ENCODE measurements at places on chromosomes 4 and X.
A peak's percentile ranks its signal among the peaks of the same experiment; 100 is the strongest.

DNA sequence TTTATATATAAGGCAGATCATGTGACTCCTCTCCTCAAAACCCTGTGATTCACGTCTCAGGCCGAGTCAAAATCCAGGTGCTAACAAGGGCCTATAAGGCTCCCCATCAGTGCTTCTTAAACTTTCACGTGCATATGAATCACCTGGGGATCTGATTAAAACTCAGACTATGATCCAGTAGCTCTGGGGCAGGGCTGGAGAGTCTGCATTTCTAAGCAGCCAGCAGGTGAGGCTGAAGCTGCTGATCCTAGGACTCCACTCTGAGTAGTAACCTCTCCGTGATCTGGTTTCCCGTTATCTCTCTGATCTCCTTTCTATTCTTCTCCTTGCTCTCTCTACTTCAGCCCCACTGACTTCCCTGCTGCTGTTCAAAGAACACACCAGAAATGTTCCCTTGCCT lies 252.4 kb upstream of the RPS6KA3 start:
- DNase-seq: peak; percentile 39

DNA sequence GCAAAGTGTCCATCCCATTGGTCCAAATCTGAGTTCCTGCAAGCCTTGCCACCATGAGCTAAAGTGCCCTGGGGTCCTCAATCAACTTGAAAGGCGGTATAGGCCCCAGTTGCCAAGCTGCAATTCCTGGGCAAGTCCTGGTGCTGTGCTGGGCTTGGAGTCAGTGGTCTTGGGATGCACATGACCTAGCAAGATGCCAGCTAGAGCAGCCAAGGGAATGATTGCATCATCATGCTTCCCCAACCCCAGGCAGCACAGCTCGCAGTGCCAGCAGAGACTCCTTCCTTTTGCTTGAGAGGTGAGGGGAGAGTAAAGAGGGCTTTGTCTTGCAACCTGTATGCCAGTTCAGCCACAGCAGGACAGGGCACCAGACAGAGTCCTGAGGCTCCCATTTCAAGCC lies 50.5 kb downstream of the KCNIP4 start:
- DNase-seq: no peak

DNA sequence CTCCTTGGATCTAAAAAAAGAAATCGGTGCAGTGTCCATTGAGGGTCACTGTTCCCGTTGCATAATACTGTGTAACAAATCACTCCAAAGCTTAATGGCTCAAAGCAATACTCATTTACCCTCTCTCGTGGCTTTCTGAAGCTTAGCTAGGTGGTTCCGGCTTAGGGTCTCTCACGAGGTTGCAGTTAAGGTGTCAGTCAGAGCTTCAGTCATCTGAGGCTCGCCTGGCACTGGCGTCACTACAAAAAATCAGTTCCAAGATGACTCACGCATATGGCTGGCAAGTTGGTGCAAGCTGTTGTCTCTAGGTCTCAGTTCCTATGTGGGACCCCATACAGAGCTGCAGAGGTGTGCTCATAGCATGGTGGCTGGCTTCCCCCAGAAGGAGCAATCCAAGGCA lies 91.0 kb downstream of the BEND2 start:
- DNase-seq: no peak

DNA sequence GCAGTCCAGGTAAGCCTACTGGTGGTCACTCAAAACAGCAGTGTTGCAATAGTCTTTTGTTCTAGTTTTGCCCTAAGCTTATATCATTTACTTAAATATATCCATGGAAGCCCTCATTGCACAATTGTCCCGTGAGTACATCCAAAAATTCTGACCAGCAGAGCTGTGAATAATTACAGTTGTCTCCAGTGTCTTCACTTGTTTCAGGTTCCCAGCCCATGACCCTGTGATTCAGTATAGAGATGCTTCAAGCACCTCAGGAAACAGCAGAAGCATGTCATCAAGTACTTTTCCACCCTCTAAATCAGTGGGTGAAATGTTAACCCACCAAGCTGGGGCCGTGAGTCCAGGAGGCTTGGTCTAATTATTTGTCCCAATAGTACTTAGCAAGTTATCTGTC lies 214.9 kb upstream of the RPS6KA3 start:
- DNase-seq: no peak
